Spleen (tissue), 13 donors: ENCODE measurements at places on chromosomes 3 and 15. TPM values are rescaled to one million over a fixed set of nuclear protein-coding genes. Genes with fewer than 3 reads are reported as not detected.

ERC2 gene
- 0.27 TPM for total RNA-seq

ZNF80 gene
- 1.3 TPM for total RNA-seq

TPRG1 gene
- total RNA-seq, result 4.0 TPM

CCR9 gene
- 1.2 TPM for total RNA-seq

FBXW12 gene
- not detected for total RNA-seq

GRCh38 chr15:63493436-63493835, 11.0 kb upstream of the USP3 start:
- DNase-seq, result no peak

GRCh38 chr3:134824791-134825190, 29.7 kb downstream of the EPHB1 start:
- DNase-seq, result no peak

DNA sequence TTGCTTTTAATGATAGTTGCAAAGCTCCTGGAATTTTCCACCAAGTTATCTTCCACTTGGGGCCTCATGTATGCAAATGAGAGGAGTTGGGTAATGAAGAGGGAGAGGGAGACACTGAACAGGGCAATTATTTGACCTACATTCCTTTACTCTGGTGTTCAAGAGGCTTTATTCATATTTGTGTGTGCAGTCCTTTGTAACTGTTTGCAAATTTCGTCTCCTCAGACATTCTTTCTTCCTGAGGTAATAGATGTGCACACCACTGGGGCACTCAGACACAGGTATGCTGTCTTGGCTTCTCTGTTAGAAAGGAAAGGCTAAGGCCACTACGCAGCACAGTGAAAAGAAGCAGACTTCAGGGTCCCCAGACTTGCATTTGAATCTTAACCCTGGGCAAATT, 189.7 kb upstream of the IL12A start:
- DNase-seq, result no peak

DNA sequence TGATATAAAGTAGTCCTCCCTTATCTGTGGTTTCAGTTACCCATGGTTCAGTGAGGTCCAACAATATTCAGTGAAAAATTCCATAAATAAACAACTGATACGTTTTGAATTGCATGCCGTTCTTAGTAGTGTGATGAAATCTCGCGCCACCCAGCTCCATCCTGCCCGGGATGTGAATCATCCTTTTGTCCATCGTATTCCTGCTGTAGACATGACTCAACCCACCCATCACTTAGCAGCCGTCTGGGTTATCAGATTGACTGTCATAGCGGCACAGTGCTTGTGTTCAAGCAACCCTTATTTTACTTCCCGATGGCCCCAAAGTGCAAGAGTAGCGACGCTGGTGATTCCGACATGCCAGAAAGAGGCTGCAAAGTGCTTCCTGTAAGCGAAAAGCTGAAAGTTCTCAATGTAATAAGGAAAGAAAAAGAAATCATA, 48.0 kb upstream of the MEX3B start:
- DNase-seq, result no peak

DNA sequence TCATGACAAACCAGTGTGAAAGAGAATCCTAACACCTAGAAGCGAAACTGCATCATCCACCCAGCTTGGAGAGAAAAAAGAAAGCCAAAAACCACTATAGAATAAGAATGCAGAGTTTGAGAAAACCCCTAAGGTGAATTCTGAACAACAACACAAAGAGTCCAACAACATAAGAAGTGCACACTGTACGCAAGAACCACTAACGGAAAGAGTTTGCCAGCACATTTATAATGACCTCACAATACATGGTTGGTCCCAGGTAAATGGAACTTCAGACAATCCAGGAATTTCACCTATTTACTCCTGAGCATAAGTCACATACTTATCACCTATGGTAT, 128.3 kb upstream of the BHLHE40 start:
- DNase-seq, result no peak

GRCh38 chr3:171269542-171269941, 190.7 kb downstream of the TNIK start:
- no peak for DNase-seq

GRCh38 chr3:36811768-36812167, 47.4 kb upstream of the DCLK3 start:
- no peak for DNase-seq

GRCh38 chr15:82135638-82136037, 89.8 kb upstream of the MEX3B start:
- DNase-seq, result no peak

- no peak for DNase-seq
These were observed 194.5 kb upstream of the TSC22D2 start for GRCh38 chr3:150213577-150213976.

- no peak for DNase-seq
These were observed 105.2 kb upstream of the EPHA3 start for GRCh38 chr3:89002191-89002590.

DNA sequence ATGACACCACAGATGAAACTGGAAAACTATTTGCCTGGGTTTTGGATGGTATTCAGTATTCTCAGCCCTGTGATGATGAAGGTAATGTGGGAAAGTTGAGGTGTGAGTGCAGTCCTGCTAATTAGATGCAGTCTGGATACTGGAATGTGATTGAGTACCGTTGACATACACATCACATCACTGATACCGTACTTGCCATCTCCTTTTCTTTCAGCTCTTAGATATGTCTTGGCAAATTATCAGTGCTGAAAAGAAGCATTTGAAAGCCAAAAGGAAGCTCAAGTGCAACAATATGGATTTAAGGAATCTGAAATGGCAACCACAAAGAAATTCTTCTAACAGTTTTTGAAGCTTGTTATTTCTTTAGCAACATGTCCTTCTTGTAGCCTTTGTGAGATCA, 381.4 kb upstream of the TGFBR2 start:
- no peak for DNase-seq

GRCh38 chr3:61719278-61719977, 158.1 kb downstream of the PTPRG start:
- no peak for DNase-seq

DNA sequence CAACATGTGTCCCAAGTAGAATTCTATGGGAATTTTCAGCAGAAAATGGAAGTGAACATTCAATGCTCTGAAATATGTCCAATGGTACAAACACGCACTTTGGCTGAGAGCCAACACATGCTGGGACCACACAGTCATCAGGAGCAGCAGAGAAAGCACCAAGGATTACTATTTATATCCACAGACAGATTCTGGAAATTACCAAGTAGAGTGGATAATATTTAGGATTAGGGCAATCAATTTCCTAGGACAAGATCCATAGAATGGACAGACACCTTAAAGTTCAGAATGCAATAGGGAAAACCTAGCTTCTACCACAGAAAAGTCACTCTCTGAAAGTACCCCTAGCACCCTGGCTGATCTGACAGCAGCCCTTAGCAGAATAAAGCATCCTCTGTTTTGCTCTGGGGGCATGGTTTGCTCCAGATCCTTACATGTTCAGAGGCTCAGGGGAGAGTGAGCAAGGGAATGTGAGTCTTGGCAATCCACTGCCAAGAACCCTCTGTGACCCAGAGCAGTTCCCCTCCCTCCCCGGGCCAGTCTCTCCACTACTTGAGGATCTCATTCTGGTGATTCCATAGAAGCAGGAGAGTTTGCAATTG, 206.0 kb upstream of the WNT5A start:
- DNase-seq, result no peak

GRCh38 chr3:11307830-11308432, 35.7 kb downstream of the ATG7 start:
- DNase-seq, result no peak

DNA sequence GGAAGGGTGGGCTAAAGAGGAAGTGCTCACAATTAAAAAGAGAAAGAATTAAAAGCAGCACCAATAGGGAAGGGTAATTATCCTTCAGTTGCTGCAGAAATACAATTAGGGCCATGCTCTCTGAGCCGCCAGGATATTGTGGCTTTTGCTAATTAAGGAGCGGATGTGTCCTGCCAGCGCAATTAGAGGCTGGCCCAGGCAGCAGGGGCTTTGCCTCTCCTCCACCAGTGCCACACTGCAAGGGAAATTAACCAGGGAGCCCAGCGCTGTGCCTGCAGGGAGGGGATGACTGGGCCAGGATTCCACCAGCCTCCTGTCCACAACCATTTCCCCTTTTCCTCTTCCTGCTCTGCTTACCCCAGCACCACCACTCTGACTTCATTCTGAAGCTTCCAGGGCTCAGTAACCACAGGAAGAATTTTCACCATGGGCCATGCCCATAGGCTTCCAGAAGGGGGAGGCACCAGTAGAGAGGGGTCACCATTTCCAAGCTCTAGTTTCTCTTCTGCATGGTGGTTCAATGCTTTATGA, 10.4 kb upstream of the AEN start:
- no peak for DNase-seq

- no peak for DNase-seq
These were observed 9.6 kb downstream of the DNAJB8 start for GRCh38 chr3:128456776-128457715.

- DNase-seq, result no peak
These were observed 46.4 kb downstream of the SH3BP5 start for GRCh38 chr3:15286022-15286421.

DNA sequence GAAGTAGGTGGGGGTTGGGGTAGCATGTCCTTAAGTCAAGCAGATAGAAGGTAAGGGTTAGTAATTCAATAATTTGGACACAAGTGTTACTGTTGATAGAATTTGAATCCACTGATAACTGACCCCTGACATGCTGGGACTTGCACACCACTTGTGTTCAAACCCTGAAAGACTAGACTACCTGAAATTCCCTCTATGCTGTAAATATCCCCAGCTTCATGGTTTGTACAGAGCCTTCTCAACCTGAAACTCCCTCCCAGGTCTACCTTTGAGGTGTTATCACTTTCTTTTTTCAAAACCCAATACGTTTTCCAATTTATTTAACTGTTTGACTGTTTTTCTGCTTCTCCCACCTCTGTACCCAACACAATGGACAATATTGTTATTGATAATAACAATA, 459.6 kb downstream of the NLGN1 start:
- no peak for DNase-seq
